ENCODE measurements at places on chromosomes 6 and 20.

DNA sequence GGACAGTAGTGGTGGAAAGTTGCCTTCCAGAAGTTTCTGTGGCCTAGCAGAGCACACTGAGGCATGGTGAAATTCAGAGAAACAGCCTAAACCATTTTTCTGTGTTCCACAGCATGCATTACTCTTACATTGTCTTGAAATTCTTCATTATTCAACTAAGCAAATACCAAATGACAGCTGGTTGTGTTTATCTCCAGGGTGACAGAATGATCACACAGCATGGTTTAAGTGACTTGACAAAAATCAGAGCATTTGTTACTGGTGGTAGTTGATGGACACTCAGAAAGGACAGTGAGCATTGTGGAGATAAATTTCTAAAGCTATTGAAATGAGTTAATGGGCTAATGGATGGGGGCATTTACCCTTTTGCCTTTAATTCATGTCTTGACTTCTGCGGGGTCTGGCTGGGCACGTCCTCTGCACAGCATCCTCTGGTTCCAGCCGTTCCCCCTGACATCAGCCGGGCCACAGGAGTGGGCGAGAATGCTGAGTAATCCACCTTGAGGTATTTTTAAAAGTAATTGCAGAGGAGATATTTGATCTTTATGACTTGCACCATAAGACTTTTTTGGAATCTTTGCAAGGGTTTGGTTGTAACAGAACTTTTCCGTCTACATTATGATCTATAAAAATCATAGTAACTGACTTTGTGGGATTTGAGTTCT, 78.9 kb upstream of the SCP2D1 start:
- DNase-seq, result no peak

DNA sequence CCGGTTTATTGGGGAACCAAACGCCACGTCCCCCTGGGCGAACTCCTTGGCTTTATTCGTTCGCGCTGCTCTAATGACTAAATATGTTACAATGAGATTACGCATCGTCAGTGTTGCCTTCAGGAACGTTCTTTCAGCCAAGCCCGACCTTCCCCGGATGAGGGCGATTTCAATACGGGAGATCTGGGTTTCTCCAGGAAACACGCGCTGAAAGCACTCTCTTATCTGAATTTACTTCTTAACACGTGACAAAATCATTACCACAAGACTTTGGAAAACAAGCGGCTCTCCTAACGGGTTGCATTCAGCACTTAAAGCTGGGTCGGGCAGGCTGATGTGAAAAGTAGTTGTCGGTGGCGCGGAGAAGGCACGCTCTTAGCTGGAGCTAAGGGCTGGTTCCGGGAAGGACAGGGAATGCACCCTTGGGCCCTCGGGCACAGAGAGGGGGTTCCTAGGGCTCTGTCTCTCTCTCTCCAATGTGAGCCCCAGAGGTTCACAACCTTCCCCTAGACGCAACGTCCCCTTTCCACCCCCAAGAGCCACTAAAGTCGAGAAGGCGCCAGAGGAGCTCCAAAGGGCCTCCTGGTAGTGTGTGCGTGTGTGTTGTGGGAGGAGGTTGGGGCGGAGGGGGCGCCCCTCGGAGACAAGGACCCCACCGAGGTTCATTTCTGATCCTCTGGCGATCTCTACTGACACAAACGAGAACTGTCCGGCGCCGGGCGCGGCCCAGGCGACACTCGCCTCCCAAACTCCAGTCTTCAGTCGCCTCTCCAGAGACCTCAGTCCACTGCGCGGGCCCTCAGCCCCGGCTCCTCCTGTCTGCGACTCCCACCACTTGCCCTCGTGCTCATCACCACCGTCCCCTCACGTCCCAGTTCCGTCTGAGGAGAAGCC, 7.1 kb upstream of the NKX2-2 start:
- no peak for DNase-seq

DNA sequence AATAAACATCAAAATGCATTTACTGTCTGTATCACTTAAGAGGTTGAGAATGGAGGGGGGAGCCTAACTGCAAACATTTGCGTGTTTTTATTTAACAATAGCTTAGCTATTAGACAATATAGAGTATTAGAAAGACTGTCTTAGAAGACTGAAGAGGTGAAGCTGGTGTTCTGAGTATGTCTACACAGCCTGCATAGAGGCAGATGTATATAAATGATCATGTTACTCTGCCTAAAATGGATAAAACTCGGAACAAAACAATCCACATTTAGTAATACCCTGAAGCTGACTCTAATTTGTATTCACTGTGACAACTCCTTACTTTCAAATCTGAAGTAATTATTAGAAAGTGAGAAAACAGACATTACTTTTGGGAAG, 181.9 kb downstream of the GMPR start:
- DNase-seq, result no peak

DNA sequence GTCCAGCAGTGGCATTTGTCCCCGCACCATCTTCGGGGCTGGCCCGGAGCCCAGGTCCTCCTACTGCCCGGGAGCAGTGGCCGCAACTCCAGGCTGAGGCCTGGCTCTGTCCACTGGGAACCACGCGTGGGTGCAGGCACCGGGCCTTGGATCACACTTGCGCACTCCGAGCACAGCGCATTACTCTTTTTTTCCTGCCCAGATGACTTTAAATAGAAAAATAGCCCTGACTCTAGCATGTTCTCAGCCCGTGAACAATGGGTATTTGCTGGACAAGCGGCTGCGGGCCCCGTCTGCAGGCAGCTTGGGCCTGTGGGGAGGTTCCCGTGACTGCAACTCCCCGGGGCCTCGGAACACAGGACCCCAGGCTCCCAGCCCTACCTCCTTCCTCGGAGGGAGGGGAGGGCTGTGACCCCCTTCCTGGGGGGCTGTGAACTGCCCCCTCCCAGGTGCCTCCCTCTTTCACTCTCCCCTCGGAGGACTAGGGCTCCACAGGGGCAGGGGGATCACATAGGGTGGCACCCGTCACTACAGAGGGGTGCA, 162.2 kb downstream of the TBXT start:
- DNase-seq, result no peak

GRCh38 chr6:15922510-15923250, 206.2 kb upstream of the MYLIP start:
- DNase-seq, result no peak

DNA sequence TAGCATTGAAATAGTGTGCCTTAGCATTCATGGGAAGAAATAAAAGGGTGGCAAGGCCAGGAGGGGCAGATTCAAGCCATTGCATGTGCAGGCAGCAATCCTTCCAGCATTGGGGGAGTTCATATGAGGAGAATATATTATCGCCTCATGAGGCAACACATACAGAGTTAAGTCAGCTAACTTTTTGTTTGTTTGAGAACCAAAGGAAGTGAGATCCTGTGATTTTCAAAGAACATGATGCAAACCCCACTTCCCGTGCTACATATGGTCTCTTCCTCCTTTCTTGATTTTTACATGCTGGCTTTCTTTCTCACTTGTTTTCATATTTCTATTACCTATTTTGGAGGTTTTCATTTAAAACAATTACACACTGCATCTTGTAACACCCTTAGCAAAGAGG, 579.7 kb upstream of the ARID1B start:
- no peak for DNase-seq

- no peak for DNase-seq
Observed at GRCh38 chr6:40252531-40253258, 318.4 kb upstream of the MOCS1 start.

DNA sequence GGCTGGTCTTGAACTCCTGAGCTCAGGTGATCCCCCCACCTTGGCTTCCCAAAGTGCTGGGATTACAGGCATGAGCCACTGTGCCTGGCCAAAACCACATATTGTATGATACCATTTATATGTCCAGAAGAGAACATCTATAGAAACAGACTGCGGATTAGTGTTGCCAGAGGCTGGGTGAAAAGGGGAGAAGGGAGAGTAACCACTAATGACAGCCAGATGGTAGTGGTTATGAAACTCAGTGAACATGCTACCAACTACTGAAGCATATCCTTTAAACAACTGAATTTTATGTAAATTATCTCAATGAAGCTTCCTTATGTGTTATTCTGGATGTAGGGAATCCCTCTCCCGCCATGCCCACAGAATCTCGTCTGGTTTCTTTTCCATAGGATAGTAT, 15.7 kb downstream of the SLC23A2 start:
- DNase-seq, result no peak

DNA sequence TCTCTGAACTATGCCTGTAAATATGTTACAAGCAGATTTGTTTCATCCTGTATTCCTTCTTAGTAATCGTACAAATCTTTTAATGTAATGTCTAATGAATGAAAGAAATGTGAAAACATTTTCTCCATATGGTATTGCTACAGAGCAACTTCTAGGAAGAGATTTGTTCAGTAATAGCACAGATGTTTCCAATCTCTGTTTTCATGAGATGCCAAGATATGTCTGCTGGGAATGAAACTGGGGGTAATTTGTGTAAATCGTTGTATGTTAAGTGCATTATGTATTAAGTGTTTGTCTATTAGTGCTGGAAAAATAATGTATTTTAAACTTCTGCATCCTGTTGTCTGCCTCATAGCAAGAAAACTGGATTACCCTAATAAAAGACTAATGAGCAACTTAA, 722.2 kb upstream of the EYS start:
- DNase-seq, result no peak

DNA sequence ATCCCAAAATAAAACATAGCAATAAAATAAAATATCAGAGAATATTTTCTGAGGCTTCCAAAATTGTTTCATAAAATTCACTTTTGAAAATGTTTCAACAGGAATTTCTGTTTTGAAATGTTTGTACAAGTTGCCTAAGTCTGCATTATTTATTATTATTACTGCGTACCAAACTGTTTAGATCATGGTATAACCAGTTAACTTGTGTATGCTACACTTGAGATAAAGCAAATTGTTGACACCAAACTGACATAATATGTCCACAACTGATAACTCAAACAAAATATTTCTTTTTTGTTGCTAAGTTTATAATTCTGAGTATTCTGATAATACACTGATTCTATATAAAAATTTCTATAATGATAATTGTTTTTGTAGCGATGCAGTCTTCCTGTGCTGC, 531.8 kb upstream of the EYS start:
- no peak for DNase-seq

DNA sequence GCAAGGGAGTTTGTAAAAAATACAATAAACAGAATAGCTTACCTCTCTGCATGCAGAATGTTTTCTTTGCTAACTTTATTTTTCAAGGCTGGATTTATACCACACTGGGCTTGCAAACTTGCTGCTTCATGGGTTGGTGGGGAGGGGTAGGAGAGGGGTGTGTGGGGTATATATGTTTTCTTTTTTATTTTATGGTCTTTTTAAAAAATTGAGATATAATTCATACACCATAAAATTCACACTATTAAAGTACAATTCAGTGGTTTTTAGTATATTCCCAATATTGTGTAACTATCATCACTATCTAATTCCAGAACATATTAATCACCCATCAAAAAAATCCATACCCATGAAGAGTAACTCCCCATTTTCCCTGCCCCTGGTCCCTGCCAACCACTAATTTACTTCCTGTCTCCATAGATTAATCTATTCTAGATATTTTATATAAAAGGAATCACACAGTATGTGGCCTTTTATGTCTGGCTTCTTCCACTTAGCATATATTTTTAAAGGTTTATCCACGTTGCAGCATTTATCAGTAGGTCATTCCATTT, 14.3 kb upstream of the TRPC4AP start:
- DNase-seq, result no peak

GRCh38 chr6:107408714-107409113, 50.6 kb downstream of the PDSS2 start:
- DNase-seq, result no peak

- DNase-seq, result no peak
Observed at GRCh38 chr6:39897698-39898097, 36.6 kb downstream of the MOCS1 start.

DNA sequence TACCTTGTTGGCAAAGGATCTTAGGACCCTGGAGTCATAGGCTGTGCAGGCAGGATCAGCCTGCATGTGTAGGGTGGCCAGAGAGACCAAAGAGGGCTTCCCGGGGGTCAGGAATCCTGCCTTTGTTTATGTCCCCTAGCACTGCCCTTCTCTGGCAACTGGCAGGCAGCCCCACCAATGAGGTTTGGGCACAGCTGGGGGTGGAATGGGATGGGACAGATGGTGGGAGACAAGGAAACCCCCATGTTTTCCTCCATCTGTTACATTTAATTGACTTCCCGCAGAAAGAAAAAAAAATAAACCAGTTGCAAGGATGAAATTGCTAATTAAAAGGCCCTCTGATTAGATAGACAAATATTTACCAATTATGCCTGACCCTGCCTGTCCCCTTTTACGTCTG, 27.6 kb downstream of the CD40 start:
- no peak for DNase-seq

DNA sequence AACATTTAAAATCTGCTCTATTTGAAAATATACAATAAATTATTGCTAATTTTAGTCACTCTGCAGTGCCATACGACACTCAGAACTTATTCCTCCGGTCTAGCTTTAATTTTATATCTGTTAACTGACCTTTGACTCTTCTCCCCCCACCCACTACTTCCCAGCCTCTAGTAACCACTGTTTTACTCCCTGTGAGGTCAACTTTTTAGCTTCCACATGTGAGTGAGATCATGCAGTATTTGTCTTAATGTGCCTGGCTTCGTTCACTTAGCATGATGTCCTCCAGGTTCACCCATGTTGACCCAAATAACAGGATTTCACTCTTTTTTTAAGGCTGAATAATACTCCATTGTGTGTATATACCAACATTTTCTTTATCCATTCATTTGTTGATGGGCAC, 80.8 kb downstream of the RPP40 start:
- no peak for DNase-seq

All from GM12864 (cell line).